HS-27A (cell line): ENCODE measurements at places on chromosomes 6 and 20.

DNA sequence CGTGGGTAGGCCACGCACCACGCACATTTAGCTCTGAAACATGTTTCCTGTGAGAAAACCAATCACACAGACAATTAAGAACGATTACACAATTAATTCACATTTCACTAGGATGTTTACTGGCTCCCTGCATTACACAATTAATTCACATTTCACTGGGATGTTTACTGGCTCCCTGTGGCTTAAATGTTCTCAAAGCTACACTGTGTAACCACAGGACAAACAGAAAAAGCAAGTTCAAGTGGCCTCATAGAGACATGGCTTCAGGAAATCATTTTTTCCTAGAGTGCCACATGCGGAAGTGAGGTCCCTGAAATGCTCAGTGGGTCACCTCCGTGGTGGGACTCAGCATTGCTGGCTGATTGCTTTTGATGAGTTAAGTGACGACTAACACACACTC is 61.7 kb upstream of the XRN2 start:
- no peak for DNase-seq

- no peak for DNase-seq
These were observed 3.6 kb upstream of the ELOVL5 start for GRCh38 chr6:53352360-53352759.

DNA sequence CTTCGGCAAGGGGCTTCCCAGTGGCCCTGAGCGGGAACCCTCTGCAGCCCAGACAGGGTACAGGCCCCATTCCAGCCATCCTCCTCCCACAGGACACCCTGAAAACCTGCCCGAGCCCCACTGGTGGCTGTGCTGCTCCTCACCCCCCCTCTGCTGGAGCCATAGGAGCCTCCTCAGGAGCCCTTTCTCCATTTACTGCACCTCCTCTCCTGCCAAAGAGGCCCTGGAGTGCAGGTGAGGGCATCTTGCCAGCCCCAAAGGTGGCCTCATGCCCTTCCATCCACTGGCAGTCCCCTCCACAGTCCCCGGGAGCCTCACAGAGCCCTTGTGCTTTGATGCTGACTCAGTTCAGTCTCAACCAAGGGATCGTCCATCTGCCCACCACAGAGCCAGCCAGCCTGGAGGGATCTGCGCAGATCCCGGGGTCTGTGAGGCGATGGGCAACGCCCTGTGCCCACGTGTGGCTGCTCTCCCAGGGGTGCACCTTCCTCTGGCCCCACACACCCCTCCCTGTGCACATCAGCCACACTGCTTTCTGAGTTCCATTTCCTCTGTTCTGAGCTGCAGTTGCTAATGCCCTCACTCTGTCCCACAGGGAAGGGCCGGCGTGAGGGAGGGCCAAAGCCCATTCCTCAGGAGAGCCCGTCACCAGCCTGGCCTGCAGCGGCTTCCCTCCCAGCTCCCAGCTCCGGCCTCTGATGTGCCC is 228.5 kb downstream of the DLL1 start:
- no peak for DNase-seq

- no peak for DNase-seq
These were observed 521 bp upstream of the LKAAEAR1 start for GRCh38 chr20:64084685-64085152.

- DNase-seq: no peak
These were observed at the start of gene SLC35F1 for GRCh38 chr6:117906958-117907600. Gene SLC35F1 (plus strand): TSS chr6:117907264.

GRCh38 chr20:58665606-58666005 is 14.5 kb downstream of the STX16 start:
- DNase-seq: no peak
